ENCODE measurements at places on chromosomes 7 and 10.

DNA sequence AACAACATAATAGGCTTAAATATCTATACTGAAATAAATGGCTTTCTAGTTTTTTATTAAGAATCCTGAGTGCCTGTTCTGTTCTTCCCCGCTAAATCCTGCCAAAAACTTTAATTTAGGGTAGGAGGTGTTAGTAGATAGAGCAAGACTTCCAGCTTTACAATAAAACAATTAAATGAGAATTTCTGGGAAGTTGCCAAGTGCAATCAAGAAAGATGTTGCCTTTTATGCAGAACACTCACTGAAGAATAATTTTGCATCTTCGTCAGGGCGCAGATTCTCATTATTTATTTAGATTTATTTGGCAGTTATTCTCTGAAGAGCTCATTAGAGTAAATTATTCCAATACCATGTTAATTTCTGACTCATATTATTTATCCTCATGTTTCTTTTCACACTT, 103.2 kb upstream of the GPR141 start:
- no peaks in the 10 kb centered on the region for H3K36me3 ChIP-seq
- H3K4me3 ChIP-seq, result no peak overlapping the region
- H3K27me3 ChIP-seq, result no peaks in the 10 kb centered on the region
- no peak for DNase-seq
- H3K4me1 ChIP-seq, result no peaks in the 10 kb centered on the region
- H3K27ac ChIP-seq, result no peak overlapping the region

DNA sequence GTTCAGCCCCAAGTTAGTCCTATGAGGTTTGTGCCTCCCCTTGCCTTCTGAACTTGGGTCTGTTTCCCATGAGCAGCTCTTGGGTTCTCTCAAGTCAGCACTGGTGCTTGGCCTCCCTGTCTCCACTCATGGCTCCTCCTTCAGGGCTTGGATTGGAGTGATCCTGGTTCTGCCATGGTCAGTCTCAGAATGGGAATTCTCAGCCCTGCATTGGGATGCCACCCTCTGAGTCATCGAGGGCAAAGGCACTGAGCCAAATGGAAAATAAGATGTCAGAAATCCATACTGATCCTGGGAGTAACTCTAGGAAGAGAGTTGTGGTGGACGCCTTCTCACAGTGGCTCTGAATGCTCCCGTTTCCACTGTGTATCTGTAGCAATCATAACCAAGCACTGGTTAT, 233.4 kb upstream of the HABP2 start:
- DNase-seq, result no peak
- H3K4me3 ChIP-seq, result no peak overlapping the region
- no peaks in the 10 kb centered on the region for H3K4me1 ChIP-seq
- no peaks in the 10 kb centered on the region for H3K27me3 ChIP-seq

GRCh38 chr10:86368987-86369386, 2.4 kb upstream of the GRID1 start:
- H3K4me3 ChIP-seq, result no peak overlapping the region
- H3K4me1 ChIP-seq, result no peaks in the 10 kb centered on the region
- H3K27ac ChIP-seq, result no peak overlapping the region
- no peaks in the 10 kb centered on the region for H3K27me3 ChIP-seq

DNA sequence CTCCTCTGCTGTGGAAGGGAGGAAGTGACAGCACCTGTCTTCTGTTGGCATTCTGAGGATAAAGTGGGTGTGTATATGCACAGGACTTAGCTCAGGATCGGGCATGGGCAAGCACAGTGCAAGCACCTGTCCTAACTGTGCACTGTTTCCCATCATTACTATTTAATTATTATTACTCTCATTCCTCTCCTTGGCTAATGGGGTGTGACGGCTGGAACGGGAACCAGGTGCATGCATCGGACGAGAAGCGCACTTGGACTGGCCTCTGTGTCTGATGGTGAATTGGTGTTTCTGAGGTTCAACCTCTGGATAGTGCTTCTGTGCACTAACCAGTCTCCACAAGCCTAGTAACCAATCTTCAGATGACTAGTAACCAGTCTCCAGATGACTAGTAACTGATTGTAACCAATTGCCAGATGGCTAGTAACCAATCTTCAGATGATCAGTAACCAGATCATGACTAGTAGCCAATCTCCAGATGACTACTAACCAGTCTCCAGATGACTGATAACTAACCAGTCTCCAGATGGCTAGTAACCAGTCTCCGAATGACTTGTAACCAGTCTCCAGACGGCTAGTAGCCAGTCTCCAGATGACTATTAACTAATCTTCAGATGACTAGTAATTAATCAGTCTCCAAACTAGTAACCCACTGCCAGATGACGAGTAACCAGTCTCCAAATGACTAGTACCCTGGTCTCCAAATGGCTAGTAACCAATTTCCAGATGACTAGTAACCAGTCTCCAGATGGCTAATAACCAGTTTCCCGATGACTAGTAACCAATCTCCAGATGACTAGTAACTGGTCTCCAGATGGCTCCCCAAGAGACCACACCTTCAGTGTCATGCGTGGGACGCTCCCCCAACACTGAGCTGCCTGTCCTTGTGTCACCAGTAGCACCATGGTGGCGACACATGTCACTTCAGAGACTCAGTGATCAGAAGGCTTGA, 85.8 kb downstream of the PAXIP1 start:
- no peaks in the 10 kb centered on the region for H3K36me3 ChIP-seq
- H3K27me3 ChIP-seq, result no peaks in the 10 kb centered on the region
- no peak overlapping the region for H3K27ac ChIP-seq
- no peaks in the 10 kb centered on the region for H3K4me1 ChIP-seq

DNA sequence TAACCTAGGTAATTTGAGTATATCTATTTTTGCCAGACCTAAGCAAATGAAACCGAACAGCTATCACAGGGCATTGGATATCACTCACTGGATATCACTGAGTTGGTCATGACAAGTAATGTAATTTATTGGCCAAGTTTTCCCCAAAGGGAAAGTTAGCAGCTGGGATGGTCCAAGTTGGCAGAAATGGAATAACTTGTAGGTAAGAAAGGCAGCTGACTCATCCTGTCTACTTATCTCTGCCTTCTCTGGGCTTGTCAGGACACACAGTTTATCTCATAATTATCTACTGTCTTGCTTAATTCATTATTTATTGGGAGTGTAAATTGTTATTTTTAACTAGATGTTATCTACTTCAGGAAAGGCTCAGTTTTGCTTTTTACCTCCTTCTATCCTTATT, 502.0 kb upstream of the DPP6 start:
- no peaks in the 10 kb centered on the region for H3K27me3 ChIP-seq
- no peak overlapping the region for H3K4me3 ChIP-seq
- no peaks in the 10 kb centered on the region for H3K4me1 ChIP-seq
- no peak overlapping the region for H3K27ac ChIP-seq
- no peaks in the 10 kb centered on the region for H3K36me3 ChIP-seq
- no peak for DNase-seq

- no peaks in the 10 kb centered on the region for H3K4me1 ChIP-seq
- H3K27ac ChIP-seq, result no peak overlapping the region
- no peaks in the 10 kb centered on the region for H3K36me3 ChIP-seq
- H3K4me3 ChIP-seq, result no peak overlapping the region
These were observed 64.8 kb downstream of the THSD7A start for GRCh38 chr7:11767148-11767547.

GRCh38 chr10:17348501-17349349, 105.7 kb downstream of the ST8SIA6 start:
- peak overlapping the region; percentile 35 for H3K27ac ChIP-seq
- H3K4me3 ChIP-seq, result peak overlapping the region; percentile 6
- DNase-seq, result peak; percentile 78
- H3K4me1 ChIP-seq, result peaks cover 7% of the 10 kb centered on the region
- H3K27me3 ChIP-seq, result no peaks in the 10 kb centered on the region

- no peak for DNase-seq
- no peak overlapping the region for H3K4me3 ChIP-seq
- no peaks in the 10 kb centered on the region for H3K27me3 ChIP-seq
- H3K36me3 ChIP-seq, result no peaks in the 10 kb centered on the region
- H3K4me1 ChIP-seq, result no peaks in the 10 kb centered on the region
These were observed 2.2 kb downstream of the LEP start for GRCh38 chr7:128243273-128243672.

- DNase-seq, result no peak
- H3K4me3 ChIP-seq, result no peak overlapping the region
- H3K27ac ChIP-seq, result no peak overlapping the region
- H3K27me3 ChIP-seq, result no peaks in the 10 kb centered on the region
- no peaks in the 10 kb centered on the region for H3K4me1 ChIP-seq
- H3K36me3 ChIP-seq, result no peaks in the 10 kb centered on the region
These were observed 176.4 kb upstream of the PTN start for GRCh38 chr7:137519947-137520346.

DNA sequence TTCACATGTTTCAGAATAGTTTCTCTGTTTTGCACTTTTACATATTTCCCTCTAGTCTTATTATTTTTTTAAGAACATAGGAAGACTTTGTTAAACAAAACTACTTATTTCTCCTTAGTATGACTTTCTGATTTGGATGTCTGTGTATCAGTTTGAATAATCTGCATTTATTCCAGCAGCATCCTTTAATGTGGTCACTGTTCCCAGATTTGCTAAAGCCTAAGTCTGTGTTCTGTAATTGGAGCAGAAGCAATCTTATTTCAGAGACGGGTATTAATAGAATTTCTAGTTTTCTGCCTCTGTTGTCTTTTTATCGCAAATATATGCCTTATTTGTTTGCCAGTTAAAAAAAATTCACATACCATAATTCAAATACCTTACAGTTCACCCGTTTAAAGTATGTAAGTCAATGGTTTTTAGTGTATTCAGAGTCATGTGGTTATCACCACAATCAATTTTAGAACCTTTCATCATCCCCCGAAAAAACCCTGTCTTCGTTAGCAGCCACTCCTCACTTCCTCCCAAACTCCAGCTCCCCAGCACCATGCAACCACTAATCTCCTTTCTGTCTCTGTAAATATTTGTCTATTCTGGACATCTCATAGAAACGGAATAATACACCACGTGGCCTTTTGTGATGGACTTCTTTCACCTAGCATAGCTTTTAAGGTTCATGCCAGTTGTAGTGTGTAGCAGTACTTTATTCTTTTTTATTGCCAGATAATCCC, 58.7 kb downstream of the INPP5F start:
- no peaks in the 10 kb centered on the region for H3K36me3 ChIP-seq
- no peaks in the 10 kb centered on the region for H3K27me3 ChIP-seq
- H3K4me3 ChIP-seq, result no peak overlapping the region
- H3K27ac ChIP-seq, result no peak overlapping the region

- no peak overlapping the region for H3K4me3 ChIP-seq
- no peak for DNase-seq
- H3K4me1 ChIP-seq, result no peaks in the 10 kb centered on the region
- H3K36me3 ChIP-seq, result no peaks in the 10 kb centered on the region
These were observed 57.7 kb upstream of the PPP2R2D start for GRCh38 chr10:131843089-131843595.

DNA sequence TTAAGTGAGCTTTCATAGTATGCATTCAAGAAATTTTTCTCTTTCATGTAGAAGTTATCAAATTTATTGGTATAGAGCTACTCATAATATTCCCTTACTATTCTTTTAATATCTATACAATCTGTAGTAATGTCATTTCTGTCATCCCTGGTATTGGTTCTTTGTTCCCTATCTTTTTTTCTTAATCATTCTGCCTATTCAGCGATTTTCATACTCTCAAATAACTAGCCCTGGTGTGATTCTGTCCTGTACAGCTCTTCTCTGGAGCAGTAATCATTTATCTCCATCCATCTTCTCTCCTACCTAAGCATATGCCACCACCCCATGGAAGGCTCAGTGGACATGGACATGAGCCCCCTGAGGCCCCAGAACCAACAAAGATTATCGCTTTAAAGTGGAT, 213.2 kb upstream of the NEBL start:
- H3K36me3 ChIP-seq, result no peaks in the 10 kb centered on the region
- H3K27me3 ChIP-seq, result no peaks in the 10 kb centered on the region
- DNase-seq, result no peak
- no peak overlapping the region for H3K4me3 ChIP-seq

DNA sequence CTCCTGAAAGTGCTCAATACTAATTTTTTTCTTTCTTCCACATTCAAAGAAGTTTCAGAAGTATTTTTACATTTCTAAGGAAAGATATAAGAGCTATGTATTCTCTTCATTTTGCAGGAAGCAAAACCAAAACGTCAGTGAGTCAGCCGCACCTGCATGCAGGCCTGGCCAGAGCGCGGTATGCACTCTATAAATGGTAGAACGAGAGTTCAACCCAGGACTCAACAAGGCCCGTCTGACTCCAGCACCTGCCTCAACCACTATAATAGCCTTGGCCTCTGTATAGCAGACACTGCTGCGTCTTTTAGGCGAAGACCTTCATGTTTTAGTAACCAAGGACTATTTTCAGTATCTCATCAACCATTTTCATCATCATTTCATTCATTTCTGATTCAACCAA, 113.2 kb downstream of the KMT2E start:
- no peaks in the 10 kb centered on the region for H3K27me3 ChIP-seq
- no peak for DNase-seq
- no peaks in the 10 kb centered on the region for H3K36me3 ChIP-seq

DNA sequence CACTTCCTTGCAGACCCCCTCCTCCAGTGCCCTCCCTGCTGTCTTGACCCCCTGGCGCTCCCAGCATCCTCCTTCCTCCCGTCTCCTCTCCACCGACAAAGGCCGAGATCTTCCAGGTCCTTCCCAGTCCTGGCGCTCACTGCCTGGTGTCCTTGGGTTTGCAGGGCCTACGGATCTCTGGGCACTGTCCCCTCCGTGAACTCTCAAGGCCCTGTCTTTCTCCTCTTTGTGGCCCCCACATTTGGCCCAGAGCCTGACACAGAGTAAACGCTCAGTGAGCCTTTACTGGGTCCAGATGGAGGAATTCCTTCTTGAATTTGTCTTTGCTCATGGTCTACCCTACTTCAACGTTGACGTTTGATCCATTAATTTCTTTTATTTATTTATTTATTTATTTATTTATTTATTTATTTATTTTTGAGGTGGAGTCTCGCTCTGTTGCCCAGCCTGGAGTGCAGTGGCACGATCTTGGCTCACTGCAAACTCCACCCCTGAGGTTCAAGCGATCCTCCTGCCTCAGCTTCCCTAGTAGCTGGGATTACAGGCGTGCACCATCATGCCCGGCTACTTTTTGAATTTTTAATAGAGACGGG, 29.7 kb downstream of the TMEM270 start:
- no peak for DNase-seq
- H3K27me3 ChIP-seq, result no peaks in the 10 kb centered on the region
- no peaks in the 10 kb centered on the region for H3K36me3 ChIP-seq
- H3K4me3 ChIP-seq, result no peak overlapping the region
- H3K4me1 ChIP-seq, result peaks cover 26% of the 10 kb centered on the region
